Spleen (tissue), 13 donors: ENCODE measurements at places on chromosomes 12 and 14. TPM values are rescaled to one million over a fixed set of nuclear protein-coding genes. Genes with fewer than 3 reads are reported as not detected.

Gene KRT82
- polyA plus RNA-seq: not detected

Gene FAIM2
- 0.04 TPM for polyA plus RNA-seq

DNA sequence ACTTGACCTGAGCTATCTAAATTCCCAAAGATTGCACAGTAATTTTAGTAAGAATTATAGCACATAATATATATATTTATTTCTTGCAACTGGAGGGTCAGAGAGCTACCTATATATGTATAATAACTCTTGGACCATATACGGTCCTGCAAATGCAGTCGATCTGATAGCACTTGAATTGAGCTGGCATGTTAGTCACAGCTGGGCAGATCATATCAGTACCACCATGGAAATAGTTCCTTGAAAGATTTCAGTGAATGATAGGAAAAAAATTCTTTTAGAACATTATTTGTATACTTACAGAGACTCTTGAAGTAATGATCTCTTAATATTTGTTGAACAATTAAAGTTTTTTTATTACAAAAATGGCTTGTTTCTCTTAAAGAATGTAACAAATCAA is 94.5 kb upstream of the MON2 start:
- DNase-seq: no peak

- no peak for DNase-seq
Observed at GRCh38 chr12:611721-612120, 51.5 kb downstream of the NINJ2 start.

Gene TEAD4
- 5.1 TPM for polyA plus RNA-seq

Gene BCL2L14
- 0.91 TPM for polyA plus RNA-seq

DNA sequence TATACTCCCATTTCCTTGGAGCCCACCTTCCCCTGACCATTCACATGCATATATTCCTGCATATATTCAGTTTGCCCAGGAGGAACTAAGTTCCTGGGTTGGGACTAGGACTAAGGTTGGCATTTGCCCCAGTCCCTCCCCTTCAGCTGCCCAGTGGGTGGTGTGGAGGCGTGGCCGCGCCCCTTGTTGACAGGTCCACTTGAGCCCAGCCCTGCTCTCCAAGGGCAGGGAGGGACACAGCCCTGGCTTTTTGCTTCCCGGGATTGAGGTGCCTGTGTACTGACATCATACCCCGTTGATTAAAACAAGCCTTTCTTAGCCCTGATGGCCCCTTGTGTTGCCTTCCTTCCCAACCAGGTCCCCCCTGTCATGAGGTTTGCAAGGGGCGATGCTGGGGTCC is 7.3 kb downstream of the ERBB3 start:
- no peak for DNase-seq

Gene TSPAN9
- 4.7 TPM for polyA plus RNA-seq

DNA sequence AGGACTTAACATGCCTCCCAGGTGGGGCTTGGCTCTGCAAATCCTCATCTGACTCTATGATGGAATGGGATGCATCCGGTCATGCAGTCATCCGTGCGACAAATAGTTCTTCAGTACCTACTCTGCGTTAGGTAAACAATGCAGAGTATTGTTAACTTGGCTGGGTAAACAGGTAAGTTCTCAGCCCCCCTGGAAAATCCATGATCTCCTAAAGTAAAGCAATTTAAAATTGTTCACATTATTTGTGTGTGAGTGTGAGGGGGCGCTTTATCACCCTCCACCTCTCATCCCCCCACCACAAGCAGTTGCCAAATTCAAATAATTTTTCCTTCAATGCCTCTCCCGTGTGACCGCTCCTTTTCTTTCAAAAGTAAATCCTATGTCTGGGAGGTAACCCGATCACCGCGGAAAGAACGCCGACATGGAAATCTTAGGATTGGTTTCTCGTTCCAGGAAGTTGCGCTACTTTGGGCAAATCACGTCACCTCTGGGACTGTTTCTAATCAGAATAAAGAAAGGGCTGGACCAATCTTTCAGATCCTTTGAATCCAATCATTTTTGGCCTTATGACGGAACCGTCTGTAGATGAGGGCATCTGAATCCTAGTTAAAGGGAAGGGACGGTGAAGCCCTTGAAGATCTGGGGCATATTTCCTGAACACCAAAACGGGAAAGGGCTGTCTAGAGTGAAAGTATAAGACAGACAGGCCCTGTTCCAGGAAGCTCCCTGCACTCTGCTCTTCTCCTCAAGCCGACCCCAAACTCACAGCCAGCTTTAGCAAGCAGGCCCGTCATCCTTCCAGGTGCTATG is 44.0 kb upstream of the SINHCAF start:
- peak; percentile 13 for DNase-seq
